Activated CD8-positive, alpha-beta memory T cell treated with anti-CD3 and anti-CD28 coated beads, Interleukin-2, amount 10 ng/mL, durations not matched to agents 7 days and 5 days (primary cell): ENCODE measurements at places on chromosomes 13 and 19. TPM values are rescaled to one million over a fixed set of nuclear protein-coding genes. Genes with fewer than 3 reads are reported as not detected.

SIAH3 gene
- not detected for total RNA-seq

ICAM1 gene
- 31.5 TPM for total RNA-seq

EPSTI1 gene
- 71.3 TPM for total RNA-seq

GRCh38 chr19:53945441-53945840 lies 17.3 kb upstream of the CACNG8 start:
- no peak for DNase-seq

- no peak for DNase-seq
Observed at GRCh38 chr19:16229322-16229641, 31.6 kb downstream of the AP1M1 start.

GRCh38 chr19:38685666-38686529 lies 38.4 kb downstream of the ACTN4 start:
- DNase-seq, result no peak

DNA sequence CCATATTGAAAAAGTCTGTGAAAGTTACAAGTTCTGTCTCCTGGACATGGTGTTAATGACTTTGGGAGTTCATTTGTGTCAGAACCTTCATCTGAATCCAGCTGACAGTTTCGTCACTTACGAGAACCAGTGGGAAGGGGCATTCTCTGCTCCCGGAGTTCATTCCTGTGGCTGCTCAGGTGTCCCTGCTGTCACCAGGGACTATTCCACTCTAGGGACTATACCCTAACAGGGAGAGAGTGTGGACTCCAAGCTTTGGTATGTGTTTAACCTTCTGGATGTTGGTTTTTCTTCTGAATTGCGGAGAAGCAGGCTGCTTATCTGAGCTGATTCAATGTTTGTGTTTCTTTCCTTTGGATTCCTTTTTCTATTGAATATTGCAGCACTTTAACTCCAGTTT lies 12.4 kb upstream of the ZNF709 start:
- no peak for DNase-seq

GRCh38 chr13:111912991-111913760 lies 153.8 kb upstream of the SOX1 start:
- peak; percentile 25 for DNase-seq

DNA sequence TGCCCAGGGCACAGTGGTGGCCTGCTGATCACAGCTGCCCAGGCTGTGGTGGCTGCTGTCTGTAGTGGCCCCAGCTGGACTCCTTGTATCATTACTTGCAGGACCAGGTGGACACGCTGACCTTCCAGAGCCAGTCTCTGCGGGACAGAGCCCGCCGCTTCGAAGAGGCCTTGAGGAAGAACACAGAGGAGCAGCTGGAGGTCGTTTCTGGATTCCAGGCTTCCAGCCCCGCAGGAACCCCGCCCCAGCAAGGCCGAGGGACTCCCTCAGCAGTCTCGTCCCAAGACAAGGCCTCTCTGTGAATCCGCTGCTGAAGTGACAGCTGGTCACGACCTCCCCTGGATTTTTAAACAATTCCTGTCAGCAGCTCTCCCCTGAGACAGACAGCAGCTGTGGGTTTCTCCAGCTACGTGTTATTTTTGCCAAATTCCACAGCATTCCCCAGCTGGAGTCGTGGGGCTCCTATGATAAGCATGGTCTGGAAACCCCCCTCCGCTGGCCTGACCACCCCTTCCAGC lies 98.3 kb downstream of the SLC7A1 start:
- no peak for DNase-seq

DNA sequence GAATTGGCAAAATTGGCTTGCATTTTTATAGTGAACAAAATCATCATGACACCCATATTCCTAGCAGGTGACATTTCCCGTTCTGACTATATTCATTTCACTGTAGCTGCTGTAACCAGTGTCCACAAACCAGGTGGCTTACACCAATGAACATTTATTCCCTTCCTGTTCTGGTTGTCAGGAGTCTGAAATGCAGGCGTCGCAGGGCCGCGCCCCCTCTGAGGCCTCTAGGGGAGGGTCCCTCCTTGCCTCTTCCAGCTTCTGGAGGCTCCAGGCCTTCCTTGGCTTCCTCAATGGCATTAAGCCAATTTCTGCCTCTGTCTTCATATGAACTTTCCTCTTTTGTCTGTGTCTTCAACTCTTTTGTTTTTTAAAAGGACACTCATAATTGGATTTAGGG lies 6.5 kb upstream of the RLN3 start:
- no peak for DNase-seq

DNA sequence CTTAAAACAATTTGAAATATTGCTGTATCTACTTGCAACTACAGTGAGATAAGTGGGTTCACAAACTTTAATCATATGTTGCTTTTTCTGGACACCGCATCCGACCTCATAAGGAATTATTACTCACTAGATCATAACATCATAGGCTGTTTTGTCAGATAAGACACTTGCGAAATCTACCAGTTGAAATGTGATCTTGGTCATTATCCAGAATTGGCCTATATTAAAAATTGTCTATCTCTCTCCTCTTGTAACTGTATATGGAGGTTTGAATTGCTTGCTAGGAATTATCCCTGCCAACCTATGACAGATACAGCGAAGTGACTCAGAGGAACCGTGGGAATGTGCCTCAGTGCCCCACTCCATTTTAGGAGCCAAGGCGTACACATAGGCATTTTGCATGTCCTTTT lies 117.0 kb upstream of the POSTN start:
- DNase-seq, result no peak

- no peak for DNase-seq
Observed at GRCh38 chr13:108786456-108787200, 157.2 kb downstream of the MYO16 start.
